ENCODE measurements at places on chromosomes 1 and 21. TPM values are rescaled to one million over a fixed set of nuclear protein-coding genes. Genes with fewer than 3 reads are reported as not detected.

Gene HIPK1
- 38.2 TPM for total RNA-seq

Gene UTP11
- 23.1 TPM for total RNA-seq

Gene CFHR2
- total RNA-seq: not detected

Gene HORMAD1
- total RNA-seq: not detected

- DNase-seq: no peak
Measured at GRCh38 chr1:30881319-30882181, 27.0 kb downstream of the SDC3 start.

Gene NTNG1
- total RNA-seq: 2.0 TPM

GRCh38 chr1:187074445-187075048 is 245.8 kb downstream of the PLA2G4A start:
- DNase-seq: no peak

DNA sequence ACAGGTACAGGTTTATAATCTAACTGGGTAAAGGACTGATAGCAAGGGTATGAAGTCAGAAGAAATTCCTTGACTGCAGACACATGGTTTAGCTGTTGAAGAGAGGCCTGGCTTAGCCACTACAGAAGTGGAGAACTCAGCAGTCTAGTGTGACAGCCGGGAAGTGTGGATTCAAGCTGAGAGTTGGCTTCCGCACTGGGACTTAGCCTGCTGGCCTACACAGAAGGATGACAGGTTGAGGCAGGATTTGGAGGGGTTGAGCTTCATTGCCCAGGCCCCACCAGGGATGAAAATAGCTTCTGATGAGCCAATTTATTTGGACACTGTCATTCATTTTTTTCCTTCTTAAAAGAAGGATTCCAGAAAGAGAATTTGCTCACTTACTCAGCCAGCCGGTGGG is 284.4 kb downstream of the PCP4 start:
- DNase-seq: no peak

DNA sequence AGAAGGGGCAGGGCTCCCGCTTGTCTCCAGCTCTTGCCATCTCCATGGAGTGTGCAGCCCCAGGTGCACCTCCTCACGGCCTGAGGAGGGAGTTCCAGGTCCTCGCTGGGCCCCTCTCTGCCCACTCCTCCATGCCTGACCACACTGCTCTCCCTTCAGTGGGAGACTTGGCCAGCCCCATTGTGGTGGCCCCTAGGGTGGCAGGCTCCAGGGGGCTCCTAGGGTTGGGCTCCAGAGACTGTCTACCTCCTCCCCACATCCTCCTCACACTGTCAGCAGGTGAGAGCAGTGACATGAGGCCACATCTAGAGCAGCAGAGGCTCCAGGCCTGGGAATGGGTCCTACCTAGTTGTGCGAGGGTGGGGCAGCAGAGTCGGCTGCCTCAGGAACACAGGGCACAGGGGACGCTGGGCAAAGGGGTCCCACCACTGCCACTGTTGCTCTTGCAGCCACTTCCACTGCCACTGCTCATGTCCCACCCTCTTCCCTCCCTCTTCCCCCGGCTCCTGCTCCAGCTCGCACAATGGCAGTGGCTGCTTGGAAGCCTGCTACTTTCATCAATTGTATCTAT is 514.8 kb downstream of the MRPL39 start:
- DNase-seq: no peak

Gene SLC2A5
- 0.90 TPM for total RNA-seq
